ENCODE measurements at places on chromosomes 4 and X. TPM values are rescaled to one million over a fixed set of nuclear protein-coding genes. Genes with fewer than 3 reads are reported as not detected.
A peak's percentile ranks its signal among the peaks of the same experiment; 100 is the strongest.

DNA sequence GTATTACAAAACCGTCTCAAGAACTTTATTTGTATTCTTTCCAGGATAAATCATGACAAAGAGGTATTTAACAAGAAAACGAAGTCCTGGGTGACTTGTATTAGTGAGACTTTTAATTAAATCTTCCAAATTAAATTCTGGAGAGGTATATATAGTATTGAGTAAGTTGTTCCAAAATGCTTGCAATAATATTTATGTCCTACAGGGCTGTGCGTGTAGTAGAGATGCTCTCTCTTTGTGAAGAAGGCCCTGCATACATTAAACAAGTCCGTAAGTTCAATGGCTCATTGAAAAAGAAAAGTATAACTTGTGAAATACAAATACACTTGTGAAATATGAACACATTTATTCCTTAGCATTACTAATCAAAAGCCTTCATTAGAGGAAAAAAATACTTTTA, 211.4 kb downstream of the ARHGAP24 start:
- DNase-seq: no peak
- H3K36me3 ChIP-seq: no peaks in the 10 kb centered on the region
- no peaks in the 10 kb centered on the region for H3K4me1 ChIP-seq
- H3K27ac ChIP-seq: no peak overlapping the region
- H3K4me3 ChIP-seq: no peak overlapping the region
- H3K27me3 ChIP-seq: no peaks in the 10 kb centered on the region

DNA sequence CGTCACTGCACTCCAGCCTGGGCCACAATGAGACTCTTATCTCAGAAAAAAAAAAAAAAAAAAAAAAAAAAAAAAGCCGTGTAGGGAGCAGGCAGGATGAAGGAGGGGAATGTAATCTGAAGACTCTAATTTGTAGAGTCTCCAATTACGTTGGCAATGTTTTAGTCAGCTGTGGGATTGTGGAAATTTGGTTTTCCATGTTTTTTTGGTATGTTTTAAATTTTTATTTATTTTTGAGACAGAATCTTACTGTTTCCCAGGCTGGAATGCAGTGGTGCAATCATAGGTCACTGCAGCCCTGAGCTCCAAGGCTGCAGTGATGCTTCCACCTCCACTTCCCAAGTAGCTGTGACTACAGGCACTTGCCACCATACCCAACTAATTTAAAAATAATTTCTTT, 56.5 kb downstream of the NSD2 start:
- no peaks in the 10 kb centered on the region for H3K27me3 ChIP-seq
- no peak for DNase-seq
- no peak overlapping the region for H3K27ac ChIP-seq
- H3K4me1 ChIP-seq: no peaks in the 10 kb centered on the region
- peaks cover 12% of the 10 kb centered on the region for H3K36me3 ChIP-seq

- no peaks in the 10 kb centered on the region for H3K36me3 ChIP-seq
- peak; percentile 42 for DNase-seq
- H3K27me3 ChIP-seq: no peaks in the 10 kb centered on the region
- peaks cover 4% of the 10 kb centered on the region for H3K4me1 ChIP-seq
Measured at GRCh38 chr4:54539500-54540029, 118.2 kb upstream of the KIT start.

DNA sequence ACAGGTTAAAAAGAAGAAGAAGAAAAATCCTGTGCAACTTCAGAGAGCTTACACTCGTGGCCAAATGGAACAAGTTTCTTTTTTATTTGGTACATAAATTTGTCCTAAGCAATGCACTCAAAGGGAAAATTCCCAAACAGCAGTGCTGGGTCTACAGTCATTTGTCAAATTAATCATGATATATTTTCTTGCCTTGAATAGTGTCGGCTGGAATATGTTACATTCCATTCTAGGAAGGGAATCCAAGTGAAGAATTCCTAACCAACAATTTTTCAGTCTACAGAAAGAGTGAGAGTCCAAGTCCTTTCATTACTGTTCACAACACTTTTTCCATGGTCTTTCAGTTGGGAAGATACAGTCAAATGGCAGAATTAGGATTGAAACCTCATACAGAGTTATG, 63.9 kb downstream of the HAND2 start:
- H3K27me3 ChIP-seq: no peaks in the 10 kb centered on the region
- H3K4me1 ChIP-seq: no peaks in the 10 kb centered on the region
- H3K4me3 ChIP-seq: no peak overlapping the region

GRCh38 chrX:22538580-22538979, 265.9 kb downstream of the CBLL2 start:
- H3K4me3 ChIP-seq: no peak overlapping the region
- no peak for DNase-seq
- no peaks in the 10 kb centered on the region for H3K36me3 ChIP-seq

DNA sequence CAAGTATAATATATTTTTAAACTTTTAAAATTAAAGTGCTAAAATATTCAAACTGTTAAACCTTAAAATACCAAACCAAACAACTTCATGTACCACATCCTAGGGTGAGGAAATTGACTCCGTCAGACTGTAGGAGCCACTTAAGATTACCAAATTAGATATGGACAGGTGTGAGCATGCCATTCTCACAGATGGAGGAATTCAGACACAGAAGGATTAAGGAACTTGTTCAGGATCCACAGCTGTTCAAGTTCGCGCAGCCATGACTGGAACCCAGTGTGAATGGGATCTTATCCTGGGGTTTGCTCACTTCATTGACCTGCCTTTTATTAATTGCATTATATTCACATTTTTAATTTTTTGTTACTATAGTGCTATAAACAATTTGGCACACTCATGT, 224.9 kb upstream of the PCDH7 start:
- H3K36me3 ChIP-seq: no peaks in the 10 kb centered on the region
- H3K27me3 ChIP-seq: no peaks in the 10 kb centered on the region
- H3K4me3 ChIP-seq: no peak overlapping the region
- no peak for DNase-seq
- no peaks in the 10 kb centered on the region for H3K4me1 ChIP-seq

GRCh38 chr4:69781458-69782418, 21.3 kb upstream of the SULT1B1 start:
- no peaks in the 10 kb centered on the region for H3K4me1 ChIP-seq
- H3K27me3 ChIP-seq: no peaks in the 10 kb centered on the region
- H3K27ac ChIP-seq: no peak overlapping the region
- DNase-seq: no peak
- H3K4me3 ChIP-seq: no peak overlapping the region
- no peaks in the 10 kb centered on the region for H3K36me3 ChIP-seq

GRCh38 chr4:149531861-149532260, 283.8 kb downstream of the IQCM start:
- DNase-seq: no peak
- peaks cover 5% of the 10 kb centered on the region for H3K4me1 ChIP-seq
- H3K4me3 ChIP-seq: no peak overlapping the region
- no peaks in the 10 kb centered on the region for H3K27me3 ChIP-seq
- H3K27ac ChIP-seq: no peak overlapping the region

GRCh38 chrX:47483306-47484268, 565 bp upstream of the ZNF41 start:
- H3K27ac ChIP-seq: peak overlapping the region; percentile 94
- H3K36me3 ChIP-seq: no peaks in the 10 kb centered on the region
- no peaks in the 10 kb centered on the region for H3K27me3 ChIP-seq
- peak overlapping the region; percentile 80 for H3K4me3 ChIP-seq
- no peaks in the 10 kb centered on the region for H3K4me1 ChIP-seq
- DNase-seq: peak; percentile 23

DNA sequence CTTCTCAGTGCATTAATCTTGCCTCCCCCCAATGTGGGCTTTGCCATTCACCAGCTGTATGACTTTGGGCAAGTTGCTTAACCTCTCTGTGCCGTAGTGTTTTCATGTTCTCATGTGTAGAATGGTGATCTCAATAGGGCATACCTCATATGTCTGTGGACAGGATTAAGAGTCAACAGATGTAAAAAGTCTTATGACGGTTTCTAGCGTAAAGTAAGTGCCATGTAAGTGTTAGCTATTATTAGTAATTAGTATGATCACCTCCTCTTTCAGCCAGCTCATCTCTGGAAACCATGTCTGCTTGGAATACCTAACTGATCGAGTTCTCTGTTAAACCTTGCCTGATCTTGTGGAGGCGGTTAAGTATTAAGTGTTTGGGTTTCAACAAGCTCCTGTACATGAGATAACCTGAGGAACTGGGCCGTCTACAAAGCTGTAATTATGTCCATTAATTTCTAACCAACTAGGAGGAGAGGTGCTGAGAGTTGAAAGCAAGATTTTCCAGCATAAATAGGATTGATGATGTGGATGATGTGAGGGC, 66.3 kb downstream of the TSC22D3 start:
- no peaks in the 10 kb centered on the region for H3K36me3 ChIP-seq
- H3K4me1 ChIP-seq: peaks cover 47% of the 10 kb centered on the region
- H3K4me3 ChIP-seq: no peak overlapping the region

DNA sequence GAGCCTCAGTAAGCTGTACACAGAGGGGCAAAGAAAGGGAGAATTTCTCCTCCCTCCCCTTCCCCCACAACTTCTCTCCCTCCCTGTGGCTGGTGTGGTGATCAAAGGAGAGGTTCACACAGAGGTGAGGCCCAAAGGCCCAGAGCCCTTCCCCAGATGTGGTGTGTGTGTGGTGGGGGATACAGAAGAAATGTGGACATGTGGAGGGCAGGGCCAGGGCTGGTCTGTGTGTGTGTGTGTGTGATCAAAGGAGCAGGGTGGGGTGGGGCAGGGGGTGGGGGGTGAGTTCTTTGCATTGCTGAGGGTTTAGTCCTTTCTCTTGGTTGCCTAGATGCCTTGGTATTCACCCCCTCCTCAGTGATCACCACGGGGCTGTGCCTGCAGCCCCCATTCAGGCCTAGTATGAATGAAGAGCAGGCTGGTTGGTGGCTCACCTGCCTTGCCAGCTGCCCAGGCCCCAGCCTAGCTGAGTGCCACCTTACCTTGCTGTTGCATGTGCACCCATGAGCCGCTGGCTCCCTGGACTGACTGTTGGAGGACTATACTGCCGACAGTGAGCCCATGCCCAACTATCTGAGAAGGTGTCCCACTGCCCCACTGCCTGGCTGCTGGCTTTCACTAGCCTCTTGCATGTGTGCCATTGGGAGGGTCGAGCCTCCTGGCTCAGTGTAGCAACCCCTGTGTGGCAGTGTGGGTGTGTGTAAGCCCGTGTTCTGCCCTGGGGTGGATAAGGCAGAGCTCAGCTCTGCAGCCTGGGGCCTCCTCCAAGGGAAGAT, 101.9 kb downstream of the EFNB1 start:
- H3K27ac ChIP-seq: peak overlapping the region; percentile 65
- H3K4me3 ChIP-seq: no peak overlapping the region
- no peaks in the 10 kb centered on the region for H3K36me3 ChIP-seq

DNA sequence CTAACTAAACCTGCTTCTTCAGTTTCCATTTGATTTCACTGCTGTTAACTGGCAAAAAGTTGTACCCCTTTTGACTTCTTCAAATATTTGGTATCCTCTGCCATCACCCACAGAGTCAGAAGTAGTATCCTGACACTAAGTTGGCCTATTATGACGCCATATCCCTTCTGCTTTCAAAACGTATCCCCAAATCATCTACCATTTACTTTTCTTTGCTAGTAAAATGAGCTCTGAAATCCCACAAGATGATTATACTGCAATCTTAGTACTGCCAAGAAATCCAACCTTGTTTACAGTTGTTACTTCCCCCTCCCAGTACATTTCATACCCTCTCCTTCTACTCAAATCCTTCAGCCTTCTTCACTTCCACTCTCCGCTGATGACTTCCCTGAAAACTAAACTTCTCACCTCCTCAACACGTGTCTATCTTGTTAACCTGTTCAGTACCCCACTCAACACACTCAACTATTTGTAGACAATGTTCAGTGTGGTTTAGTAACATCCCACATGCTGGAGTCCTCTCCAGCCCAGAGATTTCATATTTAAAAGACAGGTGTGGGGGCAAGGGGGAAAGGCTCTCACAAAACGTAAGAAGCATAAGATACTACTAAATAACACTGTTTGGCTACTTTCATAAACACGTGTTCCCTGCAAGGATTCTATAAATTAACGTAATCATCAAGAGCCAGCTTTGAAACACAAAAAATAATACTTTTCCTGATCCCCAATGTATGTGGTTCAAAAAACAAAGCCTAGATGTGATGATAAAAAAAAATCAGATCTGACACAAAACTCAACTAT, 1.3 kb downstream of the NAF1 start:
- peaks cover 3% of the 10 kb centered on the region for H3K36me3 ChIP-seq
- H3K4me3 ChIP-seq: peak overlapping the region; percentile 72

GRCh38 chr4:8353158-8353669, 83.7 kb downstream of the HTRA3 start:
- H3K27me3 ChIP-seq: no peaks in the 10 kb centered on the region
- H3K36me3 ChIP-seq: no peaks in the 10 kb centered on the region
- no peak overlapping the region for H3K4me3 ChIP-seq

DNA sequence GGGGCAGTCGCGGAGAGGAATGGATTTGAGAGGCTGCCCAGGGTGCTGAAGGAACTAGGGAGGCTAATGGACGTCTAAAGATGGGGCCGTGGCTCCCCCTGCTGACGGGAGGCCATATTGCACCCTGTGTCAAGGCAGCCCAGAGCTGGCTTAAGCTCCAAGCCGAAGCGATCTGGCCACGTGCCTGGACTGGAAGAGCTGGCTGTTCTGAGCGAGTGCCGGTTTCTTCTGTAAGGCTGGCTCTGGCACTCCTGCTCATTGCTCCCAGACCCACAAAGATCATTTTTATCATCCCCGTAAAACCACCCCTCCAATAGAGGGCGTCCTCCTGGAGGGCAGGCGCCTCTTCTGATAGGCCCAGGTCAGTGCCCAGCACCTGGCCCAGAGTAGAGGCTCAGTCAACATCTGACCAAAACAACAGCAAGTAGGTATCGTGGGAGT, 5.6 kb downstream of the PNCK start:
- H3K27ac ChIP-seq: no peak overlapping the region
- peak; percentile 56 for DNase-seq
- H3K36me3 ChIP-seq: no peaks in the 10 kb centered on the region
- H3K4me1 ChIP-seq: no peaks in the 10 kb centered on the region
- H3K4me3 ChIP-seq: no peak overlapping the region

DNA sequence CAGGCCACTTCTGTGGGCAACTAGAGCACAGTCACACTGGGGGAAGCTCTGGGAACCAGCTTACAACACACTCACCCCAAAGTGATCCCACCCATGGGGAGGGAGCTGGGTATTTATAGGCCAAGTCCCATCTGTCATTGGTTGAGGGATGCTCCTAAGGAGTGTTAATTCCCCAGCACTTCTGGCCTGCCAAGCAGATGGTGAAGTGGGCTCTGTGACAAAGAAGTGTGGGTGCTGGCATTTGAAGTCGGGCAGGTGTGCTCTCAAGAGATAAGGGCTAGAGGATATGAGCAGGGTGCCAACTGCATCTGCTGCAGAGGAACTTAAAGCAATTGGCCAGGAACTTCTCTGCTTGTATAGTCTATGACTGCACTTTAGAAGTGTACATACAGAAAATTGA, 30.9 kb downstream of the PTCHD1 start:
- H3K4me3 ChIP-seq: no peak overlapping the region
- no peak for DNase-seq
- H3K4me1 ChIP-seq: no peaks in the 10 kb centered on the region
- no peaks in the 10 kb centered on the region for H3K27me3 ChIP-seq
- H3K27ac ChIP-seq: no peak overlapping the region
- no peaks in the 10 kb centered on the region for H3K36me3 ChIP-seq

- no peak for DNase-seq
- H3K4me3 ChIP-seq: no peak overlapping the region
- H3K36me3 ChIP-seq: no peaks in the 10 kb centered on the region
- no peaks in the 10 kb centered on the region for H3K27me3 ChIP-seq
- no peak overlapping the region for H3K27ac ChIP-seq
Measured at GRCh38 chrX:39678914-39679313, 418.8 kb downstream of the BCOR start.

The TSPAN7 gene
- total RNA-seq: 42.6 TPM

The VSIG4 gene
- 247 TPM for total RNA-seq

The DUSP21 gene
- not detected for total RNA-seq

The ODAM gene
- total RNA-seq: 3.3 TPM

The HMGB3 gene
- 21.5 TPM for total RNA-seq

The MAP7D2 gene
- 0.57 TPM for total RNA-seq

The ZBED1 gene
- 42.3 TPM for total RNA-seq

The SETD7 gene
- total RNA-seq: 44.0 TPM
